Stimulated activated CD8-positive, alpha-beta memory T cell treated with anti-CD3 and anti-CD28 coated beads, Interleukin-2, amount 100 ng/mL, for 48 hours (primary cell): ENCODE measurements at places on chromosomes 1 and 21.

DNA sequence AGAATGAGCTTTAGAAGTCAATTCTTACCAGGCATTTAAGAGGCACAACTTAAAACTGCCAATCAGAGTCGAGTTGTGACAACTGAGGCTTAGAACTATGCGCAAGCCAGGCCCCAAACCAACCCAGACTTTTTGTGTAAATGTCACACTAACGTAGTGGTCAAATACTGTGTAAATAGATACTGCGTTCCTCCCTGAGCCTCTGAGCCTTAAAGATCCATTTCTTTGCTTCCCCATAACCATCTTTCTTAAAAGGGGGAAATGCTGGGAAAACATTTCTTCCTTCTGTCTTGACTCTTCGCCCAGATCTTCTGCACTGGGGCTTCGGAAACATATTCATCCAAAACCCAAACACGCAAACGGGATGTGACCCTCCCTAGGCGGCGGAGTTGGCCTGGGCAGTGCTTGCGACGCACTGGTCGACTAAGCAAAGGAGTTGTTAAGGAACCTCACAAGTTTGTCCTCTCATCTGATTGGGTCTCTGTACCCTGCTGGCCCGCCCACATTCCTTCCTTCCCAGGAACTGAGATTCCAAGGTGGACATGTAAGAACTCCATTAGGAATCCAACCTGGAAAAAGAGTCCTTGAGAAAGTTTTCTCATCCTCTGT is 2.6 kb downstream of the ADAMTS5 start:
- no peak for DNase-seq

GRCh38 chr1:228333739-228334115 is 72.9 kb downstream of the TRIM11 start:
- no peak for DNase-seq

- DNase-seq = no peak
These were observed 11.0 kb downstream of the ORC1 start for GRCh38 chr1:52393174-52393573.

- no peak for DNase-seq
These were observed 75.5 kb downstream of the MORN1 start for GRCh38 chr1:2315674-2316450.

- no peak for DNase-seq
These were observed 11.9 kb upstream of the LRRC71 start for GRCh38 chr1:156908541-156908940.

DNA sequence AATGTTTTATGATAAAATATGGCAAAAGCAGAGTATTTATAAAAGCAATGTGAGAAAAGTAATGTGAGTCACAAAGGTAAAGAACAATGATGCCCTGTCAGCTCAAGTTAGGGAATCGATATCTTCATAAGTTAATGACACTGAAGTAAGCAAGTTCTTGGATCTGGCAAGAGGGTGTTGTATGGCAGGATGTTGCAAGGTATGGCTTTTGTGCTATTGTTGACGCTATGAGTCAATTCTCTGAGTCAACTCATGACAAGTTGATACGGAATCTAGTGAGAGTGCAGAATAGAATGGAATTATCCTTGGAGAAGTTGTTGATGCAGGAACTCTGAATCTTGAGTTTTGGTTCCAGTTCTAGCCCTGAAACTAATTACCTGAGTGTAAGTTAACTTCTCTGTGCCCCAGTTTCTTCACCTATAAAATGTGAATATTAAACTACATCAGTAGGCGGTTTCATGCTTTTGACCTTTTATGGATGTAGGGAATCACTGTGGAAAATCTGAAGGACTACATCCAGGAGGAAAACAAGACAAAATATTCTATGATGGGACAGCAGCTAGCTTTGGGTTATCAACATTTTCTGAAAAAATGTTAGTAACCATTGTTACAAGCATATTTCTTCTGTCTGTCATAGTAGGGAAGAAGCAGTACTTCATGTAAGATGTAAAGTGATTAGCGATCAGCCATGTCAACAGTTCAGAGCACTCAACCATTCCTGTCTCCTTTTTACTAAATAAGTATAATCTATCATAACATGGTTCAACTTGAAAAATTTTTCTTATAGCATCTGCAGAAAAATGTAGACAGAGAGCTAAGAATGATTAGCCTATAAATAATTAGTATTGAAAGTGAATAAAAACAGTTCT is 96.9 kb downstream of the ATP6V1G3 start:
- DNase-seq = no peak

DNA sequence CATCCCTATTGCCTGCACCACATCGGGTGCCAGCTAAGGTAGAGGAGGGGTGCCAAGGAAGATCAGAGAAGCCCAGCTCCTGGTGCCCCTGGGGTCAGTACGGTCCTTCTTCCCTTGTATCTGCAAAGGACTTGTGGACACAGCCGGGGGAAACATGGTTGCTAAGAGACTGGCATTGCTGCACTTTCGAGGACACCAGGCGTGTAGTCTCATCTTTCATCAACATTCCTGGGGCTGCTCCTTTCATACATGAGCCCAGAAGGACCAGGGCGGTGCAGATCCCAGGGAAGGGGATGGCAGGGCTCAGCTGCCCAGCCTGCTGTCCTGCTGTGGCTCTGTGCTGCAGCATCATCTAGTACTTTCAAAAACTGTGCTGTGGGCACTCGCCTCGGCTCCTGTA is 61.0 kb downstream of the RUNX1 start:
- DNase-seq = no peak

DNA sequence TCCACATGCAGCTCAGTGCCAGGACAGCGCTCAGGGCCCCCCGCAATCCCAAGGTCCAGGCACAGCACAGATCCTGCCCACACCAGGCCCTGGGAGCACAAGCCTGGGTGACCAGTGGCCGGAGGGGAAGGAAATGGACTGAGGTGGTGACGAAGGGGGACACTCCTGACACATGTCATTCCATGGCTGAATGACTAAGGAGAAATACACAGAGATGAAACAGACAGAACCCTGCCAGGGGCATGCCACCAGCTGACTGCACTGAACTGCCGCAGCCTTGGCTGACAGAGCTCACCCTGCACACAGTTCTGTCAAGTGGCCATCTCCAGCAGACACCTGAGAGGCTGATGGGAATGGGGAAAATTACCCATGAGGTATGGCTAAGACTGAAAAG is 56.1 kb downstream of the HSF2BP start:
- DNase-seq = no peak

- DNase-seq = no peak
These were observed 8.9 kb upstream of the TADA1 start for GRCh38 chr1:166884971-166885370.

- DNase-seq = peak; percentile 76
These were observed 17.3 kb downstream of the CRYBG2 start for GRCh38 chr1:26336477-26337205.

DNA sequence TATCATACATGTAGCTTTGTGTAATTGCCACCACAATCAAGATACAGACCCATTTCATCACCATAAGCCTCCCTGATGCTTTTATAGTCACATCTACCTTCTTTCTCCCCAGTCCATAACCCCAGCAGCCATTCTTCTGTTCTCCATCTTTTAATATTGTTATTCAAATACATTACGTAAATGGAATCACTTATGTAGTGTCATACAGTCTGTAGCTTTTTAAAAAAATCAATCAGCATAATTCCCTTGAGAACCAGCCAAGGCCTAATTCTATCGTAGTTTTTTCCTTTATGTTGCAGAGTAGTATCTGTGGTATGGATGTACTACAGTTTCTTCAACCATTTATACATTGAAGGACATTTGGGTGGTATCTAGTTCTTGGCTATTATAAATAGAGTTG is 31.6 kb upstream of the WDR26 start:
- DNase-seq = no peak

- no peak for DNase-seq
These were observed 291.8 kb upstream of the CAMK1G start for GRCh38 chr1:209291715-209292114.

DNA sequence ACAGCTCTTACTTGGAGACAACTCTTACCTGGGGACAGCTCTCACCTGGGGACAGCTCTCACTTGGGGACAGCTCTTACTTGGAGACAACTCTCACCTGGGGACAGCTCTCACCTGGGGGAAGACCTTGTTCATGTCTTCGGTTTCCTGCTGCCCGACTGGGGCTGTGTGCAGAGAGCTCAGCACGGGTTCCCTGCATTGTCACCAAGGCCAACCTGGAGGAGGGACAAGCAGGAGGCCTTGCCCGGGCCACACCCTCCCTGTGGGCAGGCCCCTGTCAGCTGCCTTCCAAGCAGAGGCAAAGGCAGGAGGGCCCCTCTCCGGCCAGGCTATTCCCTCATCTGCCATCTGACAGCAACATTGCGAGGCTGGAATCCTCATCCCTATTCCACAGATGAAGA is at the start of gene LDLRAD1:
Gene LDLRAD1 (minus strand): TSS at position 208 of the 400 bp plus-strand sequence. CDS start 74 bp downstream, at position 134.
- no peak for DNase-seq

- DNase-seq = no peak
These were observed 5.6 kb downstream of the LYPLAL1 start for GRCh38 chr1:219179293-219179692.

GRCh38 chr21:32565856-32566465 is 19.4 kb downstream of the TCP10L start:
- no peak for DNase-seq

GRCh38 chr1:238176441-238176840 is 285.7 kb upstream of the ZP4 start:
- no peak for DNase-seq

- no peak for DNase-seq
These were observed 68.6 kb upstream of the MCOLN3 start for GRCh38 chr1:85116856-85117255.

- no peak for DNase-seq
These were observed 119.8 kb downstream of the SIK1 start for GRCh38 chr21:43306911-43307676.

- DNase-seq = no peak
These were observed 617.1 kb upstream of the PTBP2 start for GRCh38 chr1:96104506-96104905.

DNA sequence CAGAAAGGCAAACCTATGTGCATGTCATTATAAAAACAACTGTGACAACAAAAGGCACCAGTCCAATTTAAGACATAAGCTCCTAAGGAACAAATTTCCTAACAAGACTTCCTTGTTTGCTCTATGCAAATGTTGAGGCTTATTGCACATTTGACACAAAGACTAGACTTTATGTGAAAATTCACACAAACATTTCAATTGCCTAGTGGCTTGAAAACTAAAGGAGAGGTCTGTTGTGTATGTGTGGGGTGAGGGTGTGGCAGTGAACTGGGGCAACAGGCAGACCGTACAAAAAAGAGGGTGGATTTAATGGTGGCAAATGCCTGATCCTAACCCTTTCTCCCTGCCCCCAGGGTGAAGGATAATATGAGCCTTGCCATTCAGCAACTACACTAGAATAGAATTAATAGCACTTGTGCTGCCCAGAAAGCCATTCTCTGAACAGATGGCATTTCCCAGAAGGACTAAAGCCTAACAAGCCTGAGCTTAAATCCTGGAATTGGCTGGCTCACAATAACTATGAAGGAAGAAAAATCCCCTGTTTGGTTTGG is 73.9 kb downstream of the GLUL start:
- DNase-seq = no peak

DNA sequence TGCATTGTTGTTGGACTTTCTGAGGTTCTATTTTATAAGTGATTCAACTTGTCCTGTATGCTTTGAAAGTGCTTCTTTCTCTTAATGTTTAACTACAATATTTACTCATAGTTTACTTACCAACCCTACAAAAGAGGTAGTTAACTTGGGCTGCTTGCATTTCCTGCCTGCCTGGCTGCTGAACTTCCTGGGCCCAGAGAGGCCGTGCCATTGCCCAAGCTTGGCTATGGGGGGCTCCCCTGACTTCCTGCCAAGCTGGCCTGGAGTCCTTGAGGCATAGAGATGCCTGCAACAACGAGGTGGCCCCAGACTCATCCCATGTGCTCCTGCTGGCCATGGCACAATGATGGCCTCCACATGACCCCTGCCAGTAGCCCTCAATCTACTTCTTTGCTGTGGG is 361.6 kb upstream of the PLD5 start:
- DNase-seq = no peak

- DNase-seq = no peak
These were observed 63.3 kb downstream of the AK4 start for GRCh38 chr1:65211331-65211730.

- no peak for DNase-seq
These were observed 270.3 kb downstream of the RWDD3 start for GRCh38 chr1:95504321-95504720.

DNA sequence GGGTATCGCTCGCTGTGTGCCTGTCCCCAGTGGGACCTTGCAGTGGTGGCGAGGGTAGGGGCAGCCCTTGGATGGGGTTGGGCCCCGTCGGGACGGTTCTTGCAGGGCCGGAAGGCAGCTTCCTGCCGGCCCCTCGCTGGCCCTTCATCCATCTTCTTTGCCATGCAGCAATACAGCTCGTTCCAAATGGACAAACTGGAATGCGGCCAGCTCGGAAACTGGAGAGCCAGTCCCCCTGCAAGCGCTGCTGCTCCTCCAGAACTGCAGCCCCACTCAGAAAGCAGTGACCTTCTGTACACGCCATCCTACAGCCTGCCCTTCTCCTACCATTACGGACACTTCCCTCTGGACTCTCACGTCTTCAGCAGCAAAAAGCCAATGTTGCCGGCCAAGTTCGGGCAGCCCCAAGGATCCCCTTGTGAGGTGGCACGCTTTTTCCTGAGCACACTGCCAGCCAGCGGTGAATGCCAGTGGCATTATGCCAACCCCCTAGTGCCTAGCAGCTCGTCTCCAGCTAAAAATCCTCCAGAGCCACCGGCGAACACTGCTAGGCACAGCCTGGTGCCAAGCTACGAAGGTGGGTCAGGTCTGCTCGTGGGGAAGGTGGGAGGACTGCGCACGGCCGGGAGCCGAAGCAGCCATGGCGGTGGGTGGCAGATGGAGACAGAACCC is 45.8 kb downstream of the SIM2 start:
- no peak for DNase-seq

- DNase-seq = no peak
These were observed 3.3 kb upstream of the DSTYK start for GRCh38 chr1:205214756-205215155.

GRCh38 chr1:234733427-234733826 is 123.4 kb upstream of the IRF2BP2 start:
- DNase-seq = no peak

- no peak for DNase-seq
These were observed 20.2 kb downstream of the SLC27A3 start for GRCh38 chr1:153795330-153795837.
